ENCODE measurements at places on chromosomes 11 and 22.

DNA sequence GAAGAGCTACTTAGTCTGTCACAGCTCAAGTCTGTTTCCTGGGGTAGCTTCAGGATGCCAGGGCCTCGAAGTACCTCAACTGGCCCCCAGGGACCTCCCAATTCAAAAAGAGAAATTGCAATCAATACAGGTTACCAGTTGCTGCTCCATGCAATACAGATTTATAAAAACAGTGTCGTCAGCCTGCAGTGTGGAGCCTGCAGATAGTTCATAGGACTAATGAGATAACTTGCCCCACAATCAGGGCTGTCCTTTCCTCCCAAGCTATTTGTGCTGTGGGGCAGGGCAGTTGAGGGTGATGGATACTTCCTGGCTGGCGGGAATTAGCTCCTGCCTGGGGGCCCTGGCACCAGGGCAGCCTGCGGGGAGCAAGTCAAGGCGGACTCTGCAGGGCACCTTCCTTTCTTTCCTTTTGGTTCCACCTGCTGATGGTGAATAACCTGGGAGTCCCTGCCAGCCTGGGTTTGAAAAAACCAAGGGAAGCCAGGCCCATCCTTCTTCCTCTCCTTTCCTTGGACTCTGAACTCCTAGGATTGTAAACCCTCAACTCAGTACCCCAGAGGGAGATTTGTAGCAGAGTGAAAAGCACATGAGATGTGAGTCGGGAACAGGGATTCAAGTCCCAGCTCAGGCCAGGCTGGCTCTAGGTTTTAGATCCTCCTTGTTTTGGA lies 216.6 kb downstream of the CEP164 start:
- DNase-seq: no peak

DNA sequence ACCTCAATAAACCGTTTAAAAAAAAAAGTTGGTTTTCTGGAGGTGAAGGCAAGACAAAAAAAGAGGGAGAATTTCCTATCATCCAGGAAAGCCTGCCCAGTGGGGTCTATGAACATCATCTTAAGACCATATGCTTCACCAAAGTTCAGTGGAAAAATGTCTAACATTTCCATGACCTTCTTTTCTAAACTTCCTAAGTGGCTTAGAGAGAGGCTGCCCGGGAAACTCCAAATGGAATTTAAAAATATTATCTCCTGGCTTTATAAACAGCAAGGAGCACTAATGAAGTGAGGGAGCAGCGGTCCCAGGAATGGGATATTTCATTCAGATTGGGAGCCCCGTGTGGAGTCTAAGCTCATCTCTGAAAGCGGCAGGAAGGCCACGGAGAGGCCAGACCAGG lies 46.9 kb downstream of the ETS1 start:
- no peak for DNase-seq

DNA sequence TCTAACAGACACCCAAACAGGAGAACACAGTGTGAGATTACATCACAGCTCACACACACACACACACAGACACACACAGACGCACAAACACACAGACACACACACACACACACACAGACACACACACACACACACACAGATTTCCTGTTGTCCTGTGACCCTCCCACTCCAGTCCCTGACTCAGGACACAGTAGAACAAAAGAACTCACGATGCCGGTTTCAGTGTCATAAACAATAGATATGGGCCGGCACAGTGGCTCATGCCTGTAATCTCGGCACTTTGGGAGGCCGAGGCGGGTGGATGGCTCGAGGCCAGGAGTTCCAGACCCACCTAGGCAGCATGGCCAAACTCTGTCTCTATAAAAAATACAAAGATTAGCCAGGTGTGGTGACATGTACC lies 13.8 kb upstream of the KAT5 start:
- no peak for DNase-seq

DNA sequence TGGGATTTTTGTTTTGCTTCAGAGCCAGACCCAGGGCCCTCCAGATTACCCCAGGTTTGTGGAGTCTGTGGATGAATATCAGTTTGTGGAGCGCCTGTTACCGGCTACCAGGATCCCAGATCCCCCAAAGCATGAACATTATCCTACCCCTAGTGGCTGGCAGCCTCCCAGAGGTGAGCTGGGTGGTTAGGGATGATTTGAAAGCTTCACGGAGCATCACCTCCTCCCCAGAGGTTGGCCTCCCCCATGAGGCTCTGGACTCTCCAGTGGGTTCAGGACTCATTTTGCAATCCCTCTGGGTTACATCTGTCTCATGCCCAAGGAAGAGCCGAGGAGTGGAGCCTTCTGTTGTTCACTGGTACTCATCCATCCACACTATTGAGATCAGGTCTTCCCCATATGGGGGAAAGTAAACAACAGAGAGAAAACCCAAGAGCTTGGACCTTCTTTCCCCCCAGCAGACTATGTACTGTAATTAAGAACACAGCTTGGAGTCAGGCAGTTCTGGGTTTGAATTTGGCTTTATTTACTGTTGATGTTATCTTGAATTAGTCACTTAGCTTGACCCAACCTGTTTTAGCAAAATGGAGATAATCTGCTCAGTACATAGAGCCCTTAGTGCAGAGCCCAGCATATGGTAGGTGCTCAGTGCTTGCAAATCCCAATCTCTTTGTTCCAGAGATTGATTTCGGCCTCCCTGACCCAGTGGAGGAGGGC lies 2.5 kb downstream of the MRPL49 start:
- DNase-seq: no peak

- no peak for DNase-seq
Measured at GRCh38 chr11:85724748-85725465, 38.9 kb upstream of the CCDC89 start.

DNA sequence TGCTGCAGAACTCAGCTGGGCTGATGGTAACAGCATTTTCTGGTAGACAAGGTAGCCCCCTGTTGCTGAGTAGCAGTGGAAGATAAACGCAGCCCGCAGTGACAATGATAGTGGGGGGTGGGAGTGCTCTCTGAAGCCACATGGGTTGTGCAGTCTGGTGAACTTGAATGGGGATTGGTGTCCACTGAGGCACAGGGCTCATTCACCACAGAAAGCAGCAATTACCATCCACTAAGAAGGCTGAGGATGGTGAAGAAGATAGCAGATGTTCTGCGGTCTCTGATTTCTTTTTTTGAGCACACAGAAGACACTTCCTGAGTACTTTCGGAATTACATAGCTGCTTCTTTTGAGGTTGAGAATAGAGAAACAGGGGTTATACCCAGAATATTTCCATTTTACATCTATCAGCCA lies 150.3 kb downstream of the LRRC4C start:
- DNase-seq: no peak

DNA sequence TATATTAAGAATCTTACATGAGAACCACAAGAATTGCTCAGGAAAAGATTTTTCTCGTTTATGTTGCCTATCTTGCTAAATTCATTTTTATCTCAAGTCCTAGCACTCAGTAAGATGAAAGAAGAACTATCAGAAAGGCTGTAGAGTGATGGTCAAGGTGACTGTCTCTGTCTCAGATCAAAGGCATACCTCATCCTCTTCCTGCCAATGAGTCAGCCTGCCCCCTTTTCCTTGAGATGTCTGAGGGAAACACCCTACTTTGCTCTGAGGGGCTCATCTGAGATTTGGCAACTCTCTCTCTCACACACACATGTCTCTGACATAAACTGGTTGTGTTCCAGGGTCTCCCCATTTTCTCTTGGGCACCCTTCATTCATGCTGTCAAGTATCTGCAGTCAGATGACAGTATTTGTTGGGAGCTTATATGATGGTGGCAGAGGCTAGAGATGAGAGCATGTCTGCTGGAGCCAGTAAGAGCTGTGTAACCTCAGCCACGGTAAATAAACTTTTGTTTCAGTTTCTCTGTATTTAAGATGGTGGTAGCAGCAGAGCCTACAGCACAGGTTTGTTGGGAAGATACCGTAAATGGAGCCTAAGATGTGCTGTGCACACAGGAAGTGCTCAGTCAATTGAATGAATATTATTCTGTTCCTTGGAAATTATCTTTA lies 1.6 kb downstream of the MMP27 start:
- no peak for DNase-seq

DNA sequence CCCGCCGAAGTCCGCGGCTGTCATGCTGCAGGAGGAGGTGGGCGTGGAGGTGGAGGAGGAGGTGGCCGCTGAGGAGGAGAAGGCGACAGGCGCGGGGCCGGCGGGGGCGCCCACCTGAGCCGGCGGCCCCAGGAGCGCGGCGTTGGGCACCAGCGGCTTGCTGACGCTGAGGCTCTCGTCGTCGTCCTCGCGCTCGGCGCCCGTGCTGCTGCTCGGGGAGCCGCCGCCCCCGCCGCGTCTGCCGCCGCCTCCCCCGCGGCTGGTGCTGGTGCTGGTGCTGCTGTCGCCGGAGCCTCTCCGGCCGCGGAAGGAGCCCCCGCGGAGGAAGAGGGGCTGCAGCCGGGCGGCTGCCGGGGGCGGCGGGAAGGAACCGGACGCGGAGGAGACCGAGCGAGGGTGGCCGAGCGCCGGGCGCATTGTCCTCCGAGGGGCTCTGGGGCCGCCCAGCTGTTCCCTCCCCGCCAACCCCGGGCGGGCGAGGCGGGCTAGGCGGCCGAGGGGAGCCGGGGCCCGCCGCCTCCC lies 388 bp downstream of the TMEM121B start:
- no peak for DNase-seq

DNA sequence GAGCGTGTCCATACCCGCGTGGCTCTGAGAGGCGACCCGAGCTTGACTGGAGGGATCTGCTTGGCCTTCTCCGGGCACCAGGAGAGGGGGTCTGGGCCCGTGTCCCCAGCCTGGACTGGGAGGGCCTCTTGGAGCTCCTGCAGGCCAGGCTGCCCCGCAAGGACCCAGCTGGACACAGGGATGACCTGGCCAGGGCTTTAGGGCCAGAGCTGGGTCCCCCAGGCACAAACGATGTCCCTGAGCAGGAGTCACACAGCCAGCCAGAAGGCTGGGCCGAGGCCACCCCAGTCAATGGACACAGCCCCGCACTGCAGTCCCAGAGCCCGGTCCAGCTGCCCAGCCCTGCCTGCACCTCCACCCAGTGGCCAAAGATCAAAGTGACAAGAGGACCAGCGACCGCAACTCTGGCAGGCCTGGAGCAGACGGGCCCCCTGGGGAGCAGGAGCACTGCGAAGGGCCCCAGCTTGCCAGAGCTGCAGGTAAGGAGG lies 38.2 kb downstream of the TRIOBP start:
- DNase-seq: no peak

DNA sequence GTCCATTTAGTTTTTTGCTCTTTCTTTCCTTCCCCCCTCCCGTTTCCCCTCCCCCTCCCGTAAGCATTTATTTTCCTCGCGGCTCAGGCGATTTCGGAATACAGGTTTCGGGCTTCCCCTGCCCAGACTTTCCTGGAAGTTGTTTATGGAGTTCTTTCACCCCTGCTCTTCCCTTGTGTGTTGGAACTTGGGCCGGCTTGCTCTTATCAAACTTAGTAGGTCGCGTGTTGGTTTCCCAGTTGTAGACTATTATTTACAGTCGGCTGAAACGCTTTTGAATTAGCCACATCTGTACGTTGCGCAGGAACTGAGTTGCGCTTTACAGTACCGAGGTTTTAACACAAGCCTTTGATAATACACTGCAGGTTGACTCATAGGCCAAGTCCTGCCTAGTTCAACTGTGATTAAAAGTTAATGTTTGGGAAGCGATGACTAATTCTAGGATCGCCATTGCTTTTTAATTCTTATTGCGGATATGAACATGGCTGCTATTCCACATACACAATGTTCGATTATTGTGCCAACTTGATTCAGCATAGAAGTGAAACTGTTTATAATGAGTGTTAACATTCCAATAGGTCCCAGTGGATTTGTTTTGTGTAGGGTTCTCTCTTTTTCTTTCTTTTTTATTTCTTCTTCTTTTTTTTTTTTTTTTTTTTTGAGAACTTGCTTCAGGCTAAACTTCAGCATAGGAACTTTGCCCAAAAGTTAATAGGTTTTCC lies 1.7 kb downstream of the YAP1 start:
- DNase-seq: no peak

- no peak for DNase-seq
Measured at GRCh38 chr11:46345881-46346484, 1.3 kb upstream of the DGKZ start.

GRCh38 chr11:45665206-45665932 lies at the start of gene CHST1:
CHST1 (minus strand) TSS chr11:45665622; CDS start chr11:45650923, 14,699 bp downstream.
- no peak for DNase-seq

- no peak for DNase-seq
Measured at GRCh38 chr11:13126430-13126829, 117.3 kb downstream of the RASSF10 start.

DNA sequence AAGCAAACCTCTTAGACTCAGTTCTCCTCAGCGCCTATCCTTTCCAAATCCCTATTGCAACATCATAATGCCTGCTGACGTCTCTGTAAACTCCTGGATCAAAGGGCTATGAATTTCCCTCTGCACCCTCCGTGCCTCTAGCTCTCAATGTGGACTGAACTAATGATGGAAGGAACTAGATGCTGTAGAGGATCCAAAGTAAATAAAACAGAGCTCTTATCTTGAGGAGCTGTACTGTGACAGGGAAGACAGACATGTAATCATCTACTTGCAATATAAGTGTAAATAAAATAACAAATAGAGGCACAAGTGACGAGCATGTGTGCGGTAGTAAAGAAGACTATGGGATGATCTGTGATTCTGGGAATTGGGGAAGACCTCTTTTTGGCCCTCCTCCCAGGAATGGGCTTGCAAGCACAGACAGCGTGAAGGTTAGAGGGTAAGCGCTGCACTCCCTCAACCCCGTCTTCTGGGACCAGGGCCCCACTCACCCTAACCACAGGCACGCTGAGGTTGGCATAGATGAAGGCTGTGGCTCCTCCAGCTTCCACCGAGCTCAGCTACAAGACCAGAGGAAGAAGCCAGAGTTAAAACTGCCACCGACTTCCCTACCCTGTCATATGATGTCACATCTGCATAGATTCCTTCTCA lies 42.2 kb downstream of the P4HA3 start:
- no peak for DNase-seq

DNA sequence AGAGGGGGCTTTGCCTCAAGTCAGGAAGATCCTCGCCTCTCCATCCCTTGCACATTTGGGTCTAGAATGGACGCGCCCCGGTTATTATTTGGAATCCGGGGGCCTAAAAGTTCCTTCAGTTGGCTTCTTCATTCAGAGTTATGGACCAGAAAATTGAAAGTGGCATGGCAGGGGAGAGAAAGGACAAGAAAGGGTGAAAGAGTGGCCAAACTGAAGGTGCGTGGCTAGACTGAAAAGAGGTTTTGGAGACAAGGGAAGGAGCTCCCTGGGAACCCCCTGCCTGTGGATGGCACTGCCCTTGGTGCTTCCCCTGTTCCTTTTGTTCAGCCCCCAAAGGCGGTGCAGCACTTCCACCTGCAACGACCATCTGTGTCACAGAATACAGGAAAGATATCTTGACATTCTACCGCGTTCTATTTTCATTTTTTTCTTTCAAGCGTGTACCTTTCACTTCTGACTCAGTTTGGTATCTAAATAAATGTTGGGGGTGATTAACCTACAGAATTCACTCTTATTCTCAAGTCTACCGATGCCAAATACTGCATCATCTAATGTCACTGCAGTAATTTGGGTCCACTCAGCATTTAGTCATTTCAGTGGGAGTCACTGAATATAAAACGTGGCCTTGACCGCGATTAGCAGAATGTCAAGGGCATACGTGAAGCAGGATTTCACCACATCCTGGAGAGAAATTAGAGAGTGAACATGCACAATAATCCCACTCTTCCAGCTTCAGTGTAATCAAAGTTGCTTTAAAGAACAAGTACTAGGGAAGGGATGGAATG lies 88.1 kb upstream of the ARHGAP32 start:
- no peak for DNase-seq

Measured in stimulated activated CD4-positive, alpha-beta T cell treated with anti-CD3 and anti-CD28 coated beads, Interleukin-15, amount 100 ng/mL, for 1 hour (primary cell).